Stomach (tissue), 19 donors: ENCODE measurements at places on chromosomes 12 and 14.

GRCh38 chr14:95322651-95323050 lies 2.9 kb upstream of the CLMN start:
- DNase-seq = no peak

GRCh38 chr14:50835280-50835679 lies 4.3 kb upstream of the NIN start:
- DNase-seq = peak; percentile 43

DNA sequence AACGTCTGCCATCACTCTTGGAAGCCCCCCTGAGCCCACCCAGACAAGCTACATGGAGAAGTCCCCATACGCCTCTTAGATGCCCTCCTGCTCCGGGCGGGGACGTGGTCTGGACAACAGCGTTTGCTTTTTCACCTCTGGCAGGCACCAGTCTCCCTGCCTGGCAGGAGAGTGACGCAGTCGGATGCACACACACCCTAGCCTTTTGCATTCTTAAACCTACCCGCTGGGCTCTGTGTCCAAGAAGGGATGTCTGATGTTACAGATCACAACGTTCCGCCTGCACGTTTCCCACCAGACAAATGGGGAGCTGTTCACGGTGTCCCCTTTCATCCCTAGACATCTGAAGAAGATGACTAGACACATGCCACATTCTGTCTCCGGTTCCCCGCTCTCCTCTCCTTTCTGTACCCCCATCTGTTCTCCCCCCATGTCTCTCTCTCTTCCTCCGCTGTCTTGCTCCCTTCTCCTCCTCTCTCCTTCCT lies 100.2 kb downstream of the RIMBP2 start:
- DNase-seq = no peak

DNA sequence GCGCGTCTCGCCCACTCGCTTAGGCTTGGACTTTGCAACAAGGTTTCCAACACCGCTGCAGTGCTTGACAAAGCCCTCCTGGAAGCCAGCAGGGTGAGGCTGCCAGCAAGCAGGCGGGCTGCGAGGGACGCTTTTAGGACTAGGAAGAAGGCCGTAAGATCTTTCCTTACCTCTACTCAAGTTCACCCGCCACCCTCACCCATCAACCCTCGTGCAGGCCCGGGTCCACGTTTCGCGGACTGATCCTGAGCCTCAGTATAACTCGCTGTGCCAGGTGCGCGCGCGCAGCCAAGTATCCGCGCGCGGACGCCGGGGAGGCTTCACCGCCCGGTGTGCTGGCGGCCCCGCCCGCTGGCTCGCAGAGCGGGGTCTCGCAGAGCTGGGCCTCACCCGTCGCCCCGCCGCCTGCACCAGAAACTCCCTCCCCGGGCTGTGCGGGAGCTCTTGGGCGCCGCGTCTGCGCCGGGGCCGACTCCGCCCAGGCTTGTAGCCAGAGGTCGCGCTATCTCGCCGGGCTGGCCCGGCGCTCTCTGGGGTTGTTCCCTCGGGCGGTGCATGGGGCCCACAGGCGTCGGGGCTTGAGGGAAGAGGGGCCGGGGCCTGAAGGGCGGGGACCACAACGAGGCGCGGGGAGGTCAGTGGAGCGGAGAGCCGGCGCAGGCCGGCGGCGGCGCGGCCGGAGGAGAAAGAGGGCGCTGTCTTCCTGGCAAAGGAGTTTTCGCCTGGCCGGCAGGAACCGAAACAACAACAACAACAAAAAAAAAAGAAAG lies 7.6 kb upstream of the SIX1 start:
- peak; percentile 59 for DNase-seq

DNA sequence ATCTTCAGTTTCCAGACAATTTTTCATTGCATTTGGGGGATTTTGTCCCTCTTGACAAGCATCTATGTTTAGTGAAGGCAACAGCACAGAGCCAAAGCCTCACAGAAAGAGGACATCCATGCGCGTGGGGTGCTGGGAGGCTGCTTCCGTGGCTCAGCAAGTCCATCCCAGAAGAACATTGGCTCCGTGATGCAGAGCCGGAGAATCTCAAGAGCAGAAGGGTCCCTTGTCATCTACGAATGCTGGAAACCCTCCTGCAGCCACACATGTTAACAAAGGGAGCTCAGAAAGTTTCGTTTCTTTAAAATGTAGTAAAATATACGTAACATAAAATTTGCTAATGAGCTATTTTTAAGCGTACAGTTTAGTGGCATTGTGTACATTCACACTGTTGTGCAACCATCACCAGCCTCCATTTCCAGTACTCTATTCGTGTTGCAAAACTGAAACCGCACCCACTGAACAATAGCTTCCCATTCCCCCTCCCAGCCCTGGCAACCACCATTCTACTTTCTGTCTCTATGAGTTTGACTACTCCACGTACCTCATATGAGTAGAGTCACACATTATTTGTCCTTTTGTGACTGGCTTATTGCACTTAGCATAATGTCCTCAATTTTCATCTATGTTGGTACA lies 185.9 kb downstream of the TTC7B start:
- no peak for DNase-seq

- DNase-seq = no peak
These were observed 116.4 kb upstream of the ATF1 start for GRCh38 chr12:50647479-50647878.

- DNase-seq = no peak
These were observed 15.7 kb downstream of the SNRPF start for GRCh38 chr12:95874452-95874851.

DNA sequence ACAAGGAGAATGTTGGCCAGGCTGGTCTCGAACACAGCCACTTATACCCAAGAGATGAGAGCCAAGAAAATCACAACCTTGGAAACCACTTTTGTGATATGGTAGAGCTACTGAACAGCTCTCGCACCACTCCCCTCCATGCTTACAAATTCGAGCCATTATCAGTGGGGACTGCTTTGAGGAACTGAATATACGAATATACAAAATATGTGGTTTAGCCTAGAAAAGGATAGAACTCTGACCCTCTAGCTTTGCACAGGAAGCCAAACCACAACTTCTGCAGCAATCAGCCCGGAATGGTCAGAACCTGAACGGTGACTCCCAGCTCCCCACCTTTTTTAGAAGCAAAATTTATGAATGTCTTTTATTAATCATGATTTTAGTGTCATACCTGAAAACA lies 129.8 kb upstream of the TMEM132C start:
- DNase-seq = no peak

- DNase-seq = no peak
These were observed 36.3 kb downstream of the PLEKHG7 start for GRCh38 chr12:92739113-92739512.

GRCh38 chr12:76549131-76549530 lies 10.4 kb downstream of the OSBPL8 start:
- no peak for DNase-seq

DNA sequence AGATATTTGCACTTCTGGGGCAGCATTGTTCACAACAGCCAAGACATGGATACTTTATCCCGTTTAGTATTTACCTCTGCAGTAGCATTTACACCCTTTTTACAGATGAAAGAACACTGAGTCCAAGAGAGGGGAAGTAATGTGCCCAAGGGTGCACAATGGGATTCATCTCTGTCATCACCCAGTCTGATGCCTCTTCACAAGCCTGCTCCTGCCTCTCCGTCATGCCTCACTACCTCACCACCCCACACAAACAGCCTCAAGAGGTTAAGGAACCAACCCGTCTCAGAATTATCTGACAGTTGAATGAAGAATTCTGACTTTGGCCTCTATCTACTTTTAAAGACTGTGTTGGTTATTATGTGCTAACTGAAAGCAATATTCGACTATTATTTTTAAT lies 368.4 kb downstream of the ATP23 start:
- DNase-seq = no peak
